ENCODE measurements at places on chromosomes 2 and 18.
A peak's percentile ranks its signal among the peaks of the same experiment; 100 is the strongest.

GRCh38 chr2:170812710-170813600, 3.7 kb upstream of the GAD1 start:
- DNase-seq: no peak

DNA sequence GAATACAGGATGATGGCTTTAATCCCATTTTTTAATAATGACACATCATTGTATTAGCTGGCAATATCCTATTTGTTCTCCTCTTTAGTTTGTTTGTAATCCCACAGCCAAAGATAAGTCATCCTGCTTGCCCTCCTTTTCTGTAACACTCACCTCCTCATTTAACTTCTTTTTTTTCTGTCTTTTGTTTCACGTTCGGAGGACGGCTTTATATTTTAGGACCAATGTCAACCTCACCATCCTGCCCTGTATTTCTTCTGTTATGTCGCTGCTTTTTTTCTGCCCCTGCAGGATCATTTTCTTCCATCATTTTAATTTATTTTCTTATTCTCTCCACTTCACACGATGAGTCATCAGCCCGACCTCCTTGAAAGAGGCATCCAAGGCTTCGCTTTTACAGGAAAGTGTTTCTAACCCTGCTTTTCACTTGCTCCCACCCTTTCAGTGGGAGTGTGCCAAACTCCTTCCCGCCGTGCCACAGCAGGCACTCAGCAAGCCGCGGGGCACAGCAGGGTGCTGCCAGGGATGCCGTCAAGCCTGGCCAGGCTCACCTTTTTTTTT, 11.4 kb downstream of the RAB31 start:
- DNase-seq: no peak

- no peak for DNase-seq
Observed at GRCh38 chr18:27142891-27143290, 42.2 kb downstream of the CHST9 start.

GRCh38 chr2:228401065-228401912, 219.8 kb upstream of the SPHKAP start:
- no peak for DNase-seq

DNA sequence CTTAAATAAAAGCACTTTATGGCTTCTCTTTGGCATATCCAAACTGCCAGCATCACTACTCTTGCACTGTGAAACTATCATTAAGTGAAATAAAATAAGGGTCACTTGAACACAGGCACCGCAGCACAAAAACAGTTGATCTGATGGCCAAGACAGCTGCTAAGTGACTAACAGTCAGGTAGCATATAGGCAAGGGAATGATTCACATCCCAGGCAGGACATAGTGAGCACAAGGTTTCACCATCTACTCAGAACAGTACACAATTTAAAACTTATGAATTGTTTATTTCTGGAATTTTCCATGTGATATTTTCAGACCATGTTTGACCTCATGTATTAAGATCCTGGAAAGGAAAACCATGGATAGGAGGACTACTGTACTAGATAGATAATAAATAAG, 214.2 kb downstream of the MREG start:
- DNase-seq: no peak

DNA sequence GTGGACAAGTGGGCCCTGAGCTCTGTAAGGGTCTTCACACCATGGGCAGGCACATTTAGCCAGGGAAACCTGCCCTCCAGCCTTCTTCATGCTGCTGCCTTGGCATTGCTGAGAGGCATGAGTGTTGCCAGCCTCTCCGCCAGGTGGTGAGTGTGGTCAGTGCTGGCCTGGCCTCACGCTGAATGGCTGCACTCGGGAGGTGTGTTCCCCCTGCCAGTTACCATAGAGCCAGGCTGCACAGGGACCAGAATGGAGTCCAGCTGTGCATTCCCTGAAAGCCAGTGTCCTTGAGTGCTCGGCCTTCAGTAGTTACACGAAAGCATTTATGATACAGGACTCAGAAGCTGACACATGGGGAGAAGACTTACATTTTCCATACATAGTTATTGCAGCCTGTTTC, 139.7 kb downstream of the ATP9B start:
- DNase-seq: no peak

GRCh38 chr2:167147271-167147941, 259.1 kb downstream of the XIRP2 start:
- DNase-seq: no peak

DNA sequence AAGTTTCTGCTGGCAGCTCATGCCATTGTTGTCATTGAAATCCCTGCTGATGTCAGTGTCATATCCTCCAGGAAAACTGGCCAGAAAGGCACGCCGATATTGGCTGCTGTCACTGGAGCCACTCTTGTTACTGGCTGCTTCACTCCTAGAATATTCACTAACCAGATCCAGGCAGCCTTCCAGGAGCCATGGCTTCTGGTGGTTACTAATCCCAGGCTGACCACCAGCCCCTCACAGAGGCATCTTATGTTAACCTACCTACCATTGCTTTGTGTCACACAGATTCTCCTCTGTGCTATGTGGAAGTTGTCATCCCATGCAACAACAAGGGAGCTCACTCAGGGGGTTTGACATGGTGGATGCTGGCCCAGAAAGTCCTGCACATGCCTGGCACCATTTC, 27.0 kb upstream of the MTX2 start:
- no peak for DNase-seq

DNA sequence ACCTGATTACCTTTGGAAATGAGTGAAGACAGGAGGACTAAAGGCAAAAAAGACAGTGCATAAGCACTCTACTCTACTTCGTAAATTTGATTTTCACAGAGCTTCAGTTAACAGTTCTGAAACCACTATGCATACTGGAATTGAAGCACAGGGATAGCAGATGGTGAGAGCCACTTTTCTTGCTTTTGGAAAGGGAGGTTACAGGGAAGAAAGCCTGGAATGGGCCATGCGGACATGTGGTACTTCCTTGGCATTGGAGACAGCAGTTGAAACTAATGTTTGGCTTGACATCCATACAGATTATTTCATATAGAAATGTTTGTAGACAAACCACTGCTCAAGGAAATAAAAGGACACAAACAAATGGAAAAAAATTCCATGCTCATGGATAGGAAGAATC, 585.6 kb upstream of the RAB6C start:
- DNase-seq: no peak

GRCh38 chr2:197306696-197307040, 3.9 kb downstream of the ANKRD44 start:
- no peak for DNase-seq

DNA sequence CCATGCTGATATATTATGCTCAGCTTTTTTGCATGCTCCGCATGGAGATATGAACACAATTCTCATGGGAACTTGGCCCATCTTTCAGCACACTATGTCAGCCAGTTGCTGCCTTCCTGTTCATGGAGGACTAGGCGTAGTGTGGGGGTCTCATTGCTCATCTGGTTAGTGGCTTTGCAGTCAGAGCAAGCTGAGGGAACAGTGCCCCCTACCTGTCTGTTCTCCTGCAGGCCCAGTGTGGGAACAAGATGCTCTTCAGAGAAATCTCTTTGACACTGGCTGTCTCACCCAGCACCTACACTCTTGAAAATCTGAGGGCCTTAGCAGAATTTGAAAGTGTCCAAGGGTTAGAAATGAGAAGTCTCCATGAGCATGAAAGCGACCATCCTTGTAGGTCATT, 47.1 kb downstream of the SPTBN1 start:
- no peak for DNase-seq

GRCh38 chr2:236684504-236685256, 115.1 kb downstream of the ACKR3 start:
- DNase-seq: no peak

DNA sequence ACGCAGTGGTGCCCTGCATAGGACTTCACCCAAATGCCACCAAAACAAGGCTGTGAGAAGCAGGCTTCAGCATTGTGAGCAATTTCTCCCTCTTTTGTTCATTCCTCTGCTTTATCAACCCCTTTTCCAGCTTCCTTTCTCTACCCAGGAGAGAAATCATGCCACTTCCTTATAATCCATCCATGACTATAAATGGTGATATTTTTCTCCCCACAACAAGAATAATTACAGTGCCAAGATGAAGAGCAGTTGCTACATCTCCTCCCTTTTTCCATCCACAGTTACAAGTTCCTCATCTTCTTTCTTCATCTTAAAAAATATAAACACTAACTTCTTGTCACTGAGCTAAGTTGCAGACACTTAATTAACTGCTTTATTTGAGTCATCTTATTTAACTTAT, 167.2 kb downstream of the ANTXR1 start:
- DNase-seq: no peak

DNA sequence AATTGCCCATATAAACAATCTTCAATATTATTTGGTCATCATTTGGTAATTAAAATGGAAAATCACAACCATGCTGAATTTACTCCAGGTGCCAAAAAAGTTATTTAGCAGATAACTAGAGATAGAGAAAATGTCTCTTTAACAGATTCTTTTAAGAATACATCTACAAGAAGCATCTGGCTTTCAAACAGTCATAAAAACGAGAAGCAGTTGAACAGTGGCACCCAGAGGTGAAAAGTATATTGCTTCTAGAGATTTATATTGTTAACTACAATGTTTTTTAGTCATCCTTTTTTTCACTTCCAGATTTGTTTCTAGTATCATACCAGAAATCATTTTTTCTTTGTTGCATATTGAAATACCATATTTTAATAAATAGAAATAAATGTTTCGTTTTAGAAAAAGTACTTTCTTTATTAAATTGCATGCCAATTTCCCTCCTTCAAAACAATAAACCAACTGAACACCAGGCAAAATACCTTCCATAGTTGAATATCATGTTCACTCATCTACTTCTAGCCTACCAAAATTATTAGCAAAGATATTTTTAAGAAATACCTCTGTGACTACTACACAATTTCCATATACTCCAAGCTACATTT, 65.4 kb upstream of the HNRNPA3 start:
- no peak for DNase-seq

DNA sequence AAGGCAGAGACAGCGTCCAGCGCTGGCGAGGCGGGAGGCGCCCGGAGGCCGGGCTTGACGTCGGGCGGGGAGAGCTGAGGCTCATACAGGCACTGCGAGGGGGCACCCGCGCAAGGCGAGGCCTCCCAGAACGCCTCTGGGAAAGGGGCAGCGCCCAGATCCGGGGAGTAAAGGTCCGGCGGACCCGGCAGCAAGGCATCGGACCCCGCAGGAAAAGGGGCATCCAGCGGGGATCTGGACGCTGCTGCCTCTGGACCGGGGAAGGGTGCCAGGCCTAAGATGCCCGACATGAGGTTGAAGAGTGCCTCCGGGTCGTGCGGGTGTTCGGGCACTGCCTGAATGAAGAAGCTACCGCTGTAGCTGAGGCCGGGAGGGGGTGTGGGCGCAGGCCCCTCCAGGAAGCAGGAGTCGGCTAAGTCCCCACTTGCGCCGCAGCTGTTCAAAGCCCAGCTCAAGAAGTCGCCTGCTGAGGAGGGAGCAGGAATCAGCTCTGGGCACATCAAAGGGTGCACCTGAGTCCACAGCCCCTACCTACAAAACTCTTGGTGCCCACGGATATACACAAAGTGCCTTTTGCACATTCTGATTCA, 937 bp downstream of the EGR4 start:
- no peak for DNase-seq

GRCh38 chr2:37020212-37020886, 54.0 kb upstream of the STRN start:
- no peak for DNase-seq

GRCh38 chr2:74457549-74458131, 598 bp upstream of the WBP1 start:
- peak; percentile 52 for DNase-seq

GRCh38 chr18:59123588-59124369, 15.9 kb upstream of the SEC11C start:
- peak; percentile 20 for DNase-seq

- DNase-seq: no peak
Observed at GRCh38 chr2:174802459-174802858, 38.2 kb upstream of the CHRNA1 start.

- DNase-seq: no peak
Observed at GRCh38 chr18:2979871-2980790, 32.8 kb downstream of the LPIN2 start.

DNA sequence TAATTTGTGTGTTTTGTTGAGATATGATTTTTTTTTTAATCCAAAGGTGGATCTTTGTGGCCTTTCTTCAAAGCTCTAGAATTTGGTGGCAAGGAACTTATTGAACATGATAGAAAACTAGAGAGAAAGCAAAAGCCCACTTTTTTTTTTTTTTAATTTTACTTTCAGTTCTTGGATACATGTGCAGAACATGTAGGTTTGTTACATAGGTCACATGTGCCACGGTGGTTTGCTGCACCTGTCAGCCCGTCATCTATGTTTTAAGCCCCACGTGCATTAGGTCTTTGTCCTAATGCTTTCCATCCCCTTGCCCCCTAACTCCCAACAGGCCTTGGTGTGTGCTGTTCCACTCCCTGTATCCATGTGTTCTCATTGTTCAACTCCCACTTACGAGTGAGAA, 135.9 kb downstream of the RHBDD1 start:
- no peak for DNase-seq

GRCh38 chr2:16950436-16950835, 284.8 kb upstream of the CYRIA start:
- DNase-seq: no peak

GRCh38 chr18:78770139-78770822, 209.3 kb upstream of the SALL3 start:
- DNase-seq: no peak

GRCh38 chr2:84901593-84902120, 3.8 kb upstream of the TMSB10 start:
- no peak for DNase-seq

DNA sequence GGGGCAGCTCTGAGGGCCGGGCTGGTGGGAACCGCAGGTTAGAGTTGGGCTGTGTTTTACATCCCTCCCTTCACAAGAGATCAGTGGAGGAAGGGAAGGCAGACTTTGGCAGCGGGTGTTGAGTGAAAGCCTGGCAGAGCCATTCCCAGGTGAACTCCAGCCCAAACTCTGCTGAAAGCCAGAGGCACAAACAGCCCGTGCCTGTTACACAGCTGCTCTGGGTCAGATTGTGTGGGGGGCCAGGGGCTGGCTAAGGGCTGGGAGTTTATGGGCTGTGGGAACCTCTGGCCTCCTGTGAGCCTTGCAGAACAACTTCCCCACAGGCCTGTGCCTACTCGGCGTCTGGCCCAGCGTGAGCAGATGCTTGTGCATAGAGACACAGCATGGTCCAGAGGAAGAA, 286.8 kb downstream of the CLIP4 start:
- no peak for DNase-seq

DNA sequence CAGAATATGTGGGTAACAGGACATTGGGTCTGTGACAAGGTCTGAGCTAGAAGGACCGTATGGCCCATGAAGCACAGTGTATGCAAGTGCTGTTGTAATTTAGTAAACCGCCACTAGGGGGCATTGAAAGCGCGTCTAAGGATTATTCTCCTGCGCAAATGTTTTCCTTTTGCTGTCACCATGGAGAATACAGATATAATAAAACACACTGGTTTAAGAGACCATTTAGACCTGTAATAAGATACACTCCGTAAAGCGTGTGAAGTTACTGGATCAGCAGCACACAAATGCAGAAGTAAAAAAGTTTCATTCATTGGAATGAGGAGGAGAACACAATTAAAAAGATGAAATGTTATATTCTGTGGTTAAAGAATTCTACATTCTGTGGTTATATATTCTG, 272.4 kb downstream of the AGAP1 start:
- peak; percentile 26 for DNase-seq

Measured in stimulated activated CD4-positive, alpha-beta T cell treated with anti-CD3 and anti-CD28 coated beads, TNF-alpha, amount 100 ng/mL, for 48 hours (primary cell).